ENCODE measurements at places on chromosomes 11 and 22.

- no peak for DNase-seq
Measured at GRCh38 chr11:105073456-105074165, 28.5 kb upstream of the CARD16 start.

GRCh38 chr11:125365196-125365931, 130.7 kb downstream of the FEZ1 start:
- DNase-seq, result no peak

DNA sequence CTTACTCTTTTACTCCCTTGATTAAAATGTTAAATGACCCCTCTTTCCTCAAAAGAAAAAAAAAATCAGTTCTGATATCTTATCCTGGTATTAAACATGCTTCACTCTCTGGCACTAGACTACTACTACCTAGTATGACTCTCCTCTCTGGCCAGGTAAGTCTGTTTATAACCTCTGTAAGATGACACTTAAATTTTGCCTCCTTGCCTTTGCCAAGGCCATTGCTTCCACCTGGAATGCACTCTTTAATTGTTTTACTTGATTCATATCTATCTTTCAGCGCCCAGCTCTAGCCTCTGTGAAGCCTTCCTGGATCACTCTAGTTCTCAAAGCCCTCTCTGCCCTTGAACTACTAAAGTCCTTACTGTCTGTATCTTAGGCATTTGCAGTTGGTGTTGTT, 170.4 kb downstream of the ETS1 start:
- DNase-seq, result no peak

DNA sequence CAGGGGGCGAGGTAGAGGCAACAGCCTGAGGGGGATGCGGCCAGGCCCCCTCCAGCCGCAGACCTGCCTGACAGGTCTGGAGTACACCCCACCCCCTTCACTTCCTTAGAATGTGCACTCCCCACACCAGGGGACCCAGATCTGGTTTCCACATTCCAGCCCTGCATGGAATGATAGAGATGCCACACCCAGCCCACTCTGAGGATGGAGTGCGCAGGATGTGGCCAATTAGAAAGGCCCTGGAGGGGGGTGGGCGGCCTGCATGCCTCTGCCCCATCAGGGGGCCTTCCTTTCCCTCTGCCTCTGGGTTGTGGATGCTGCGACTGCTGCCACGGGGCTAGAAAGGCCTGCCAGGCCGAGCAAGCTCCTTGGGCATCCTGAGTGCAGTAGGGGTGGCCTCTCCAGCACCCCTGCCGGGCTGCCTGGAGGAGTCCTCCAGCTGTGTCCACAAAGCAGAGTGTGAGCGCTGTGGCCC, 28.2 kb upstream of the MGAT3 start:
- no peak for DNase-seq

GRCh38 chr22:44046485-44047141, 22.5 kb downstream of the PARVB start:
- DNase-seq, result no peak

DNA sequence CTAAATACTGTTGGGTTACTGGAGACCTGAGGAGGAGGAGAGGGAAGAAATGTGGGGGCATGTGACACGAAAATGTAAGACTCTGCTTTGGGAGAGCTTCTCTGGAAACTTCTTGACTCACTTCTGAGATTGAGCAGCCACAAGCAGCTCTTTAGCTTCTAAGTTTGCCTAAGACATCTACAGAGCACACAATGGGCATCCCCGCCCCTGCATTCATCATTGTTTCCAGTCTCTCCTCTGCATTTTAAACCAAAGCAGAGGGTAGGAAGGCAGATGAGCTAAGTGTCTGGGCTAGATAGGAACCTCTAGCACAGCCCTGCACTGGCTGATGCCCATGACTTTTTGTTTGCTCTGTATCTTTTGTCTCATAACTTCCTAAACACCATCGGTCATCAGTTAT, 2.1 kb upstream of the OR52D1 start:
- no peak for DNase-seq

DNA sequence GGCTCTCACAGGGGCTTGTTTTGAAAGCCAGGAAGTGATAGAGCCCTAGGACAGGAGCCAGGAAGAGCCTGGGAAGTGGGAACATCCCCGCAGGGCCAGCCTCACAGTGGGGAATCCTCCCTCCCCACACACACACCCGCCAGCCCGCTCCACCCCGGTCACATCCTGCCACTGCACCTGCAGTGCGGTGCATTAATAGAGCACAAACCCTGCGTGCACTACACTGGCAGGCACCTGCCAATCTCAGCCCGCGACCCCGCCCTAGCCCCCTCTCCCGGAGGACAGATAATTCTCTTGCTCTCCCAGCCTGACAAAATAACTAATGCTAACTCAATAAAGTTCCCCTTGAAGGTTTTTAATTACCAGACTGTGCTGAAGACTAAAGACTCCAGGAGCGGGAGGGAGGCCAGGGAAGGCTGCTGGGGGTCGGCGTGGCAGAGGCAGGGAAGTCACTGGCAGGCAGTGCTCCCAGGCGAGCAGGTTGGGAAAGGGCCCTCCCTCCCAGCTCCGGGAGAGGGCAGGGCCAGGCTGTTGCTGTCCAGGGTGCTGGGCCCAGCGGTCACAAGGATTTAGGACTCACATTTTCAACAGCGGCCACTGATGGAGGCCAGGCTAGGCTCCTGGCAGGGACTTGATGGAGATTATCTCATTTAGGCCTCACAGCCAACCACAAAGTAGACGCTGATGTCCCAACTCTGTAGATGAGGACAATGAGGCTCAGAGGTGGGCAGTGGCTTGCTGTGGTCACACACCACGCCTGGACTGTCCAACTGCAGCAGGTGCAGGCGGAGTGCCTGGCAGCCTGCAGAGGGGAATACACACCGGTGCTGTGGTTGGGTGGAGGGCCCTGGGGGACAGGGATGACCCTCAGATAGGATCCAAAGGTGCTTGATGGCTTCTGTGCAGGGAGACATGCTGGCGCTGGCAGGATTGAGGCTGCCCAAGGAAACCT, 23.9 kb upstream of the TCF20 start:
- DNase-seq, result no peak

GRCh38 chr22:39839204-39839603, 54.4 kb downstream of the ENTHD1 start:
- no peak for DNase-seq

DNA sequence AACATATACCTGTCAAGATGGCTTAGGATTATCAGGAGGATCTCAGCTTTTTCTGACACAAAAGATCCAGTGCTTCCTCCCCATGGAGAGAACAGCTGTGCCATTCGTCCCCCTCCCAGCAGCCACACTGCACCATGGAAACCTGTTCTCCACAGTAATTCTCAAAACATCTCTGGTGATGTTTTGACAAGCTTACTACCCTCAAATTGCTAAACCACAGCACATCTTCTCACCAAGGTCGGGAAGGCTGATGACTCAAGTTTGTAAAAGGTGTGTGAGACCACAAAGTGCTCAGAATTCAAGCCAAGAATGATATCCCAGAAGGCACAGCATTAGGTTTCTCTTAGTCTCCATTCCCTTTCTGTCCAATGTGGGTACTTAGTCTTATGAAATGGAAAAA, 3.9 kb upstream of the RAB38 start:
- no peak for DNase-seq

DNA sequence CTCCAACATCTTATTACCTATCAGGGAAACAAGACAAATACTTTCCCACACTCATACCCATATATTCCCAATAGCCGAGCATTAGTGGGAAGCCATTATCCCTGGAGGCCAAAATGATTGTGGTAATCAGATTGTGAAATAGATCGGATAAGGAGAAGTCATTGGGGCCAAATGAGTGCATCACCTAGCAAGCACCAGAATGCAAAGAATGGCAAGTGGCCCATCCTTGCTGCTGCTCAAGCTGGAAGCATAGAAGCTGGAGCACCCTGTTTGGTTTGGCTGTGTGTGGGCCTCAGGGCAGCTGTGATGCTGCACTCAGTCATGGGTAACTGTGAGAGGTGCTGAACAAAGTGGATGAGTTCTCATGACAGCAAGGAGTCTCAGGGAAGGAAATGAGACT, 18.7 kb upstream of the DBX1 start:
- no peak for DNase-seq

GRCh38 chr11:113906038-113906437, 1.4 kb downstream of the HTR3B start:
- DNase-seq, result no peak

DNA sequence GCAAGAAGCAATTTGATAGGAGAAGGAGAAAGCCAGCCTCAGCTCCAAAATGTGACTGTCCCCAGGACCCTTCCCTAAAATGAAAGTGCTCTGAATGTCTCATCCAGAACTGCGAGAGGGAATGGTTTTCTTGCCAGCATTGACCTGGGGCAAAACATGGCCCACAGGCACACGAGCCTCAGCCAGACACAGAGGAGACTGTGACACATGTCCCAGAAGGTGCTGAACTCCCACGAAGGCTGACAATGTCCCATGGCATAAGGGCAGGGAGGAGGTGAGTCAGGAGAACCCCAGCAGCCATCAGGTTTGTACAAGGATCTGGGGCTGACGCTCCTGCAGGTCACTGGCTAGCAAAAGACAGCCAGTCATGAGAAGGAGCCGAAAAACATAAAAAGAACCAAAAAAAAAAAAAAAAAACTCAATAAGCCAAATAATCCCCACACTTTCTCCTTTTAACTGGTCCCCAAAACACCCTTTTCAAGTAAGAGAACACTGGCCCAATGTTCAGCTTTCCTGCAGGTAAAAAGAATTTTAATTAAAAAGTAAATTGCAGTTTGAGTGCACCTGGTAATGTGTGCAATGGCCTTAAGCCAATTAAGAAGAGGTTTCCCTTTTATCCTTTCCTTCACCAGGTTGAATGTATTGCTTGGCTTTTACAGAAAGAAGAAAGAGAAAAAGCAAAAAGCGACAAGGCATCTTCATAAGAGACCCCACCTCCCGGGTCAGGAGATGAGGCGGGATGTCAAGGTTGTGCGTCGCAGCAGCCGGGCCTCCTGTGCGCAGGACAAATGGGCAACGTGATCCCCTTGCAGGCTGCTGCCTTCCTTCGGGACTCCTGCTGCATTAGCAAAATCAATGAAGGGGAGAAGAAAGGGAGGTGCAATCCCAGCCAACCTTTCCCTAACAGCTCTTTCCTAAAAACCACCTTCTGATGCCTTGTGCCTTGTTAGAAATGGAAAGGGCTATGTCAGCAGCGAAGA, 43.6 kb downstream of the GALNT18 start:
- no peak for DNase-seq

GRCh38 chr22:33688903-33689302, 231.4 kb downstream of the LARGE1 start:
- no peak for DNase-seq

GRCh38 chr22:38299770-38300102, 17.5 kb downstream of the CSNK1E start:
- no peak for DNase-seq

DNA sequence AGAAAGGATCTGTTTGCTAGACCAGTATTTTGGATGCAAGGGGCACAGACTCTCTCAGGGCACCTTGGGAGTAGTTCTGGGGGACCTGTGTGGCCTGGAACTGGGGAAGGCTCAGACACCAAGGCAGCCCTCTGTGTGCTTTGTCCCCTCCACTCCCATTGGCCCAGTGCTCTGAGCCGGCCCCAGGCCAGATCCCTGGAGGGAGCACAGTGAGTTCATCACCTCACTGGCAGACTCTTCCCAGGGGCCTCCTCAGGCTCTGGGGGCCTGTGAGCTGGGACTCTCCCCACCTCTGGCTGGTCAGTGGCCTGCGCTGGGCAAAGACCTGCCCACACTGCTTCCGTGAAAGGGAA, 51.7 kb downstream of the CHRDL2 start:
- peak; percentile 39 for DNase-seq

DNA sequence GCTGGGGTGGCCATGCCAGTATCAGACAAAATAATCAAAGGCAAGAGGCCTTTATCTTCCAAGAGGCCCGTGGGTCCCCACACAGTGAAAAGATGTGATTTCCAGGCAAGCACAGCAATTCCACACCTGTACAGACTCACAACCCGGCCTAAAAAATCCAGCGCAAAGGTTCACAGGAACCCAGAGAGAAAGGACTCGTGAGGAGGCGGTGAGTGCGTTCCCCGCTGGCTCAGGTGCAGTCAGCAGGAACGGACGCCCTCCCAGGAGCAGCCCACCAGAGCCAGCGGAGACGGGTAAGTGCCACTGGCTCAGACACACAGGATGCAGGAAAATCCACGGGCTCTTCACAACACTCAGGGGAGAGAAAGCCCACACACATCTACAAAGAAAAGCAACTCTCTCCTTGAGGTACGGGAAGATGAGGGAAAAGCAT, 4.4 kb downstream of the TOLLIP start:
- peak; percentile 55 for DNase-seq

DNA sequence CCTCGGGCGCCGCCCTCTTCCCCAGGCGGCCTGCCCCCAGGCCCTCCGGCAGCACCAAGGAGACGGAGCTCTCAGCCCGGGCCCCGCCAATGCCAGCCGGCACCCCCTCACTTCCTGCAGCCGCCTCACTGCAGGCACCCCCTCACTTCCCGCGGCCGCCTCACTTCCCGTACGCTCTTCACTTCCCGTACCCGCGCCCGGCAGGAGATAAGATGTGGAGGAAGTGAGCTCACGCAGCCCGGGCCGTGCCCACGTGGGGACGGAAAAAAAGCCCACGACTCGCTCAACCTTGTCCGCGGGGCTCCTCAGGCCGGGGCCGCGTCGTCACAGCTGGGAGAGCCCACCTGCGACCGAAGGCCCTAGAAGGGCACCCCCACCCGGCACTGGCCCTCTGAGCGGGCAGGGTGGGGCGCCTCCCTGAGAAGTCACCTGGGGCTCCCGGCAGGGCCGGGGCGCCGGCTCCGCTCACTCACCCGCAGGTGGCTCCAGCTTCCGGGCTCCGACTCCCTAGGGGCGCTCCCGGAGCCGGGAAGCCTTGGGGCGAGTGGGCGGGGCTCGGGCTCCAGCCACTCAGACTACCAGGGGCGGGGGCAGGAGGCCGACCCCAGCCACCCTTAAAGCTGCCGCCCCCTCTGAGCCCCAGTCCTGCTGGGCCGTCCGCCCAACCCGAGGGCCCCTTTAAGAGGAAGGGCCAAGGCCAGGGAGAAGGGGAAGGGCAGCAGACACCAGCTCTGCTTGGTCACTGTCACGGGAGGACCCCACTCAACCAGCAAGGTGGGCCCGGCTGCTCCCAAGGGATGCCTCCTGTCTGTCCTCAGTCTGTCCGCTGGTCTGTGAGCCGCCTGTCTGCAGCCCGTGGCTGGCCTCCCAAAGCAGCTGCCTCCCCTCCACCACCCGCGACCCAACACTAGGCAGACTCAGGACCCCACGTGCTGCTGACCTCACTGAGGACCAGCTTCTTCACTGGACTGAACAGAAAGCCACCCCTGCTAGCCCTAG, 31.4 kb downstream of the PISD start:
- peak; percentile 87 for DNase-seq

DNA sequence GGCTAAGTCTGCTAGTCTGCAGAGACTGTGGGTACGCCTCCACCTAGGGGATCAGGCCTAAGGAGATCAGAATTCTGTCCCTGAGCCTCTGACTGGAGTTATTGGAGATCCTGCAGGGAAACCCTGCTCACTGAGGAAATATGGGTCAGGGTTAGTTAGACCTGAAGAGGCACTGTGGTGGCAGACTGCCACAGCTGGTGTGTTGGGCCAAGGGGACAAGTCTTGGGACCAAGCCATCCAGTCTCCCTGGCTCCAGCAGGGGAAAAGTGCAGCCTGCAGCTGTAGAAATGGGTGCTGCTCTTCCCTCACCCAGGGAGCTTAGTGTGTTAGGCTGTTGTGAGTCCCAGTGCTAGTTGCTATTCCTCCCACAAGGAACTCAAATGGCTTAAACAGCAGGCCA, 334.8 kb upstream of the LARGE1 start:
- DNase-seq, result no peak
